ENCODE measurements at places on chromosomes 12 and 14.

DNA sequence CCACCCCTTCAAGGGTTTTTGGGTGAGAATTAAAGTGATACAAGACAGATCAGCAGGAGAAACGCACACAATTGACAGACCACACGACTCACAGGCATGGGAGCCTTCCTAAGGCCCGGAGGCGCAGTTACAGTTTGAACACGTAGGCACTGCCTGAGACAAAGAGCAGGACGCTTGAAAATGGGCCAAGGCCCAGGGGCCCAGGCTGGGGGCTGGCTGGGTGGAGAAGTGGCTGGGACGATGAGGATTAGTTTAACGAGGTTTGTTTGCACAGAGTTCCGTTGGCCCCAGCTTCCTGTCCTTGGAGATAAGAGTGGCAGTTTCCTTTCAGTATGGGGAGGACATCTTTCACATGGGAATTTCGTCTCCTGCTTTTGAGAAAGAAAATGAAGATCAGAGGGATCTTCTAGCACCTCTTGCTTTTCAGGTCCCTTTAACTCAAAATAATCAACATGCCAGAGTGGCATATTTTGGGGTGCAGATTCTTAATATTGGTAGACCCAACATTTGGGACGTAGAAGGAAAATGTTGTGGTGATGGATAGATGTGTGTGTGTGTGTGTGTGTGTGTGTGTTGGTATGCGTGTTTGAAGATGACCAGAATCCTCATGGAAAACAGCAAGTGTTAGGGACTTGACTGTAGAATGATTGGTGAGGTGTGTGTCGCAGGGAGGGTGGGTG lies 44.6 kb downstream of the DLK1 start:
- DNase-seq, result peak; percentile 13

GRCh38 chr14:101215927-101216326 lies 312.4 kb upstream of the RTL1 start:
- DNase-seq, result no peak

GRCh38 chr12:67764946-67765619 lies 116.5 kb downstream of the DYRK2 start:
- DNase-seq, result no peak

DNA sequence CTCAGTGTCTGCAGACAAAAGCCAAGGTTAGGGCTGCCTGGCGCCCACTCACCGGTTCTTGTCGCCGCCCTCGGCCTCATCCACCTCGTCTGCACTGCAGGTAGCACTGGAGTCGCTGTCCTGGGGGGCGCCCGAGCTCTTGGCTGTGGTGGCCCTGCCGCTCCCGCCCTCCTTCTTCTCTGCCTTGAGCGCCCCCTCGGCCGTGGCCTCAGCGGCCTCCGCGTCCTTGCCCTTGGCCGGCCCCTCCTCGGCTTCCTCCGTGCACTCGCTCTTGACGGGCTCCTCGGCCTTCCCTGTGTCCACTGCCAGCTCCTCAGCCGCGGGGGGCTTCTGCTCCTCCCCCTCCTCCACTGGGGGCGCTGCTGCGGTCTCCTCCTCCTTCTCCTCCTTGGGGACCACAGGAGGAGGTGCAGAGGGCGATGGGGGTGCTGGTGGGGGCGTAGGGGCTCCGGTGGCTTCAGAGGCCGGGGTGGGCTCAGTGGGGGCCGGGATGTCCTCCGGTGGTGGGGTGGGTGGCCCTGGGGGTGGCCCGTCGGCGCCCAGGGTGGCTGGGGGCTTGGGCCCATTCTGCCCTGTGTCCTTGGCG lies 77.2 kb downstream of the RFLNA start:
- no peak for DNase-seq

DNA sequence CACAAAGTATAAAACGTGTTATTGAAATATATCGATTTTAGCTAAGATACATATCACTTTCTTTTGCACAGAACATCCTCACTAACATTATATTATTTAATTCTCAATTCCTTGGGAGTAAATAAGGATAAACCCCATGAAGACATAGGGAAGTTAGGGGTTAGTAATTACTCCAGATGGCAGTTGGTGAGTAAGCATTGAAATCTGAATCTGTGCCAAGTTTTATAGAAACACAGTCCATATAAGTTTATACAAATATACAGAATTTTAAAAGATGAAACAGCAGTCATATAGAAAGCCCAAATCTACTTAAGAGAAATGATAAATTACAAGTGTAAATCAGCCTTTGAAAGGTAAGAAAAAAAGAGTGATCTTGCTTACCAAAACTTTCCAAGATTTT lies 200.4 kb upstream of the SYT10 start:
- no peak for DNase-seq
